GM23248 (cell line): ENCODE measurements at places on chromosomes 1 and 21.

GRCh38 chr1:110916274-110916668 is 43.3 kb downstream of the CD53 start:
- DNase-seq: no peak

DNA sequence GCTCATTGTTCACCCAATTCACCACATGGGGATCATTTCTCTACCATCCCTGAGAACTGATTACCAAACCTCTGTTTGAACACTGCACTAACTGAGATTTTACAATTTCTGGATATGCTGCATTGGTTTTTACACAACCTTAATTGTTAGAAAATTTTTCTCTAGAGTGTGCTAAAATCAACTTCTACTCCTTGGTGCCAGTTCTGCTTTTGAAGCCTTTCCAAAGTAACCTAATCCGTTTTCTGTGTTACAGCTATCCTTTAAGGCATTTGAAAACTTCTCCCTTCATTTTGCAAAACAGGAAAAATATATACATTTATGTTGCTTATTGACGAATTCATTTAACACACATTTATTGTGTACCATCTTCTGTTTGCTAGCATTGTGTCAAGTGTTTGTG is 23.7 kb downstream of the SMAP2 start:
- DNase-seq: no peak

GRCh38 chr1:35807614-35808449 is at the start of gene AGO4:
Gene AGO4 (plus strand): TSS chr1:35808016. CDS start chr1:35808417, 401 bp downstream.
- peak; percentile 79 for DNase-seq

DNA sequence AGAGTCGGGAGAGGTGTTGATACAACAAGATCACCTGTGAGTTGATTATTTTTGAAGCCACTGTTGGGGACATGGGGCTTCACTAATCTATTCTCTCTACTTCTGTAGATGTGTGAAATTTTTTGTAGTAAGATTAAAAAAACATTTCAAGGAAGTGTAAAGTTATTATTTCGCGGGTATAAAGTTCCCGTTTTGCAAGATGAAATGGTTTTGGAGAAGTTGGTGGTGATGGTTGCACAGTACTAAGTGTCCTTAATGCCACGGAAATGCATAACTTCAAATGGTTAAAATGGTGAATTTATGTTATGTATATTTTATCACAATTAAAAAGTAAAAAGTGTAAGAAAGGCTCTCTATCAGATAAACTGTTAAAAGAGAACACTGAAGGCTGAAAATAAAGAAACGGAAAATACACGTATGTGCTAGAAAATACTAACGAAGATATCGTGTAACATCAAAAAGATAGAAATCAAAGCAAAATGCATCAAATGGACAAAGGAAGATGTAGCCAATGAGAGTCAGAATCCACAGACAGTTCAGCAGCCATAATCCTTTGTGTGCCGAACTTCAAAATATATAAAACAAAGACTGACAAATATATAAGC is 2.9 kb upstream of the ITGB2 start:
- DNase-seq: no peak

- no peak for DNase-seq
These were observed 244.6 kb upstream of the MAP1LC3C start for GRCh38 chr1:242243472-242243871.

DNA sequence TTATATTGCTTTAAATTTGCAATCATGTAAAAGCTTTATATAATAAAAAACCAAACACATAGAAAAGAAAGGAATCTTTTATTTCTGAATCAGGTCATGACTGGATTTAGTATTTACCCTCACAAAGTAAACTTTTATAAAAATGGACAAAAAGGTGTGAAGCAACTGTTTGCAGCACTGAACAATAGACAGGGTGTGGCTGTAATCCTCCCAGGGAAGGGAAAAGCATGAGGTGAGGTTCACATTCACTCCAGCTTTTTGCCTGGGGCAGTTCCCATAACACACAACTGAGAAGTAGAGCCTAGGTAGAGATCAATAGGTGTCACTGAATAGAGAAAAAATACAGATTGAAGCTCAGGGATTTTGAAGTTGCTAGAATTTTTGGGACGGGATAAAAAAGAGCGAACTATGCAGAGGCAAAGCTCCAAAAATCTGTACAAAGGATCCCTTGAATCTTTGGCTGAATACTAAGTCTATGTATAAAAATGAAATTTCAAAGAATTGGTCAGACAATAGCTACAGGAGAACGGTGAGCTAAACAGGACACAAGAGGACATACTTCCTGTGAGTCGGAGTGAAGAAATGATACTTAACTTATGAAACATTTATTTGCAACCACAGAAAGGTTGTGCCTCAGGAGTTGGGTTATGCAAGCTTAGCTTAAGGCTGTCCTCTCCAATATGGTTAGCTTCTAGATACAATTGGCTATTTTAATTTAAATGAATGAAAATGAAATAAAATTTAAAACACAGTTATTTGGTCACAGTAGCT is 162.0 kb upstream of the ZP4 start:
- no peak for DNase-seq
